Activated CD4-positive, alpha-beta T cell treated with anti-CD3 and anti-CD28 coated beads, Interleukin-2, amount 50 U/mL, for 24 hours (primary cell): ENCODE measurements at places on chromosomes 1 and 21.

DNA sequence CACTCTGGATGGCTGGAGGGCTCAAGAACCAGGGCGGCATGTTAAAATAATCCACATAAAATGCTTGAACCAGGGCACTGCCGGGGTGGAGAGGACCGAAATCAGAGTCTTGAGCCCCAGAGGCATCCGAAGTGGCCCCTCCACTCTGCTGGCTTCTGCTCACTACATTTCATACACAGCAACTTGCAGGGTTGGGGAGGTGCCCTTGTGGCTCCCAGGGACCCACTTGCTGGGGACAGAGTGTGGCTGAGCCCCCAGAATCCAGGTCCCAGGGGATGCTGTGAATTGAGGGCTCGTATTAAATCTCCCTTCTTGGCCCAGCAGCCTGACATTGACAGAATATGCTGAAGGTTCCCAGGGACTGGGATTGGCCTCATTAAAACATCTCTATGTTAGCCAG lies 181.7 kb downstream of the GRIK3 start:
- no peak for DNase-seq

GRCh38 chr1:26938004-26938658 lies 16.6 kb downstream of the NUDC start:
- DNase-seq, result no peak

- no peak for DNase-seq
Measured at GRCh38 chr1:106268070-106268469, 788.4 kb upstream of the PRMT6 start.

- no peak for DNase-seq
Measured at GRCh38 chr1:43531107-43531905, 623 bp downstream of the PTPRF start.

GRCh38 chr21:28818663-28819278 lies 173.9 kb downstream of the LTN1 start:
- DNase-seq, result no peak

DNA sequence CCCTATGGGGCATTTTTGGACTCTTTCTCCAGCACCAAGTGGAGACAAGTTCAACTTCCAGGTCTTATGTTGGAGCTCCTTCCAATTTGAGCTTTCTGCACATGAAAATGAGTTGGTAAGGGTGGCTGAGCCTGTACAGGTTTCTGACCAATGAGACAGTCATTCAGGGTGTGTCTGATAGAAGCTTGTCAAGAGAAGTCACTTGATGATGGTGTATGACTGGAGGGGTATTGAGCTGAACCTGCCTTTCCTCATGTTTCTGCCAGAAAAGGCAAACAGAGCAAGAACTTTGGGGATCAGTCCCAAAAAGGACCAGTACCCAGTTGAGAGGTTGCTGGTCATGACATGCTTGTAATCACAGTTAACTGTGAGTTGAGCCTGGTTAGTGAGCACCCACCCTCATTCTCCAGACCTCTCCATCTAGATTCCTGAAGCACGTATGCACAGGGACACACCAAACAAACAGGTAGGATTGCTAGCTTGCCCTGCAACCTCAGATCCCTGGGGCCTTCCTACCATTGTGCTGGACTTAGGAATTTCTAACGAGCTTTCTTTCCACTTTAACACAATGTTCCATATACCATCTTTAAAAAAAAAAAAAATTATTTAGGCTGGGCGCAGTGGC lies 26.6 kb downstream of the FAM89A start:
- no peak for DNase-seq

GRCh38 chr21:41045534-41046268 lies 122.3 kb upstream of the BACE2 start:
- DNase-seq, result no peak

- DNase-seq, result no peak
Measured at GRCh38 chr1:12447849-12448312, 170.1 kb downstream of the DHRS3 start.
